ENCODE measurements at places on chromosomes 1 and 21.

DNA sequence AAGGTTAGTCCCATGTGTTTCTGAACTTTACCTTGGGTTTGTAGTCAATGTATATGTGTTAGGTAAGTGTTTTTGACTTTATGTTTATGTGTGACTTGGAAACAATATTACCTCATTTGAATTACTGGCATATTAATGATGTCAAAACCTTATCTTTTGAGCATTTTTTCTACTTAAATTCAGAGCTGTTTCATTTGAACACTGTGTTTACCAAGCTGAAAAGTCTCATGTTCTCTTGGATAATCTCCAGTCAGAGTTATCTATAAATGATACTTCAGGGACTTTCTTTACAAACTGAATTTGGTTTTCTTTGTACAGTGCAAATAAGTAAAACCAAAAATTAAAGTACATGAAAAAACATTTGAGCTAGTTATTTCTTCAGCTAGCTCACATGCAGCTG lies 30.0 kb downstream of the ADAMTS1 start:
- DNase-seq: no peak

DNA sequence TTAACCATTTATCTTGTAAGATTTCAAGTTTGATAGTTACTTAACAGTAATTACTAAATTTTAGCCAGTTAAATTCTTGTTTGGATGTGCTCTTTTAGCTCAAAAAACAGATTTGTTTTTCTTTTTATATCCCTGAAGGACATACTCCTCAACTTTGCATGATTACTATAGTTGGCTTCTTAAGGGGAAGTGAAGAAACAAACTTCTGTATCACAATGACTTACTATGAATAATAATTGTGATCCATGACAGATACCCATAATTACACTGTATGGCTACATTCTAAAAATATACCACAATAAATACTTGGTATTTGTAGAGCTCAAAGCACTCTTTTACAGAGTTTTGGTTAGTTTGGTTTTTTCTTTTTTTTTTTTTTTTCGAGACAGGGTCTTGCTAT lies 55.8 kb downstream of the IARS2 start:
- no peak for DNase-seq

DNA sequence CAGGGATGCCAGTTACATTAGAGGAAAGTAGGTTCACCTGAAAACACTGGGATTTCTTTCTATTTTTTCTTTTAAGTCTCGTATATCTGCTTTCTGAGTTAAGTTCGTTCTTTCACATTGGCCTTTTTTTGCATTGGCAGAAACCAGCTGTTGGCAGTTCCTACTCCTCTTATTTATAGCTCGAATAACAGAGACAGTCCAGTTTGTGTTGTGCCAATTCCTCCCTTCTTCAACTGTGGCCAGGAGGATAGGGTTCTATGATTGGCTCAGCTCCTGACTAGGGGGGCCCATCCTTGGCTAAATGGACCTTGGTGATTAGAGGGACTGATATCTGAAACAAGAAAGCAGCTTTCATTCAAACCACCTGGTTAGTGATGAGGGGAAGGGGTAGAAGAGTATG lies 115.8 kb downstream of the RPS6KC1 start:
- no peak for DNase-seq

DNA sequence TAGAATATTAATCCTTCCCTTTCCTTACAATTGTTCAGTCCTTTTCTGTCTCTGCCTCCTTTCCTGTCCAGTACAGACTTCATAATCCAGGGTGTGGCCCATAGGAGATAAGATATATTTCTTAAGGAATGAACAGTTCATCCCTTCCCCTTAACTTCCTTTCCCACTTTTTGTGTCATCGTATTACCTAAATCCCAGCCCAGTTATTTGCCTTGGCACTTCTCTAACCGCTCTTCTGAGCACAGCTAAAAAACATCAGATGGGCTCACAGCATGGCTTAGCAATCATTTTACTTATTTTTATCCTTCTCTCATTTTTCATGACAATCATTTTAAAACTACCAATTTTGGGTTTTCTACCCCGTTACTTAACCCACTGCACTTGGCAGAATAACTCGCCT lies 39.6 kb downstream of the F3 start:
- DNase-seq: no peak

DNA sequence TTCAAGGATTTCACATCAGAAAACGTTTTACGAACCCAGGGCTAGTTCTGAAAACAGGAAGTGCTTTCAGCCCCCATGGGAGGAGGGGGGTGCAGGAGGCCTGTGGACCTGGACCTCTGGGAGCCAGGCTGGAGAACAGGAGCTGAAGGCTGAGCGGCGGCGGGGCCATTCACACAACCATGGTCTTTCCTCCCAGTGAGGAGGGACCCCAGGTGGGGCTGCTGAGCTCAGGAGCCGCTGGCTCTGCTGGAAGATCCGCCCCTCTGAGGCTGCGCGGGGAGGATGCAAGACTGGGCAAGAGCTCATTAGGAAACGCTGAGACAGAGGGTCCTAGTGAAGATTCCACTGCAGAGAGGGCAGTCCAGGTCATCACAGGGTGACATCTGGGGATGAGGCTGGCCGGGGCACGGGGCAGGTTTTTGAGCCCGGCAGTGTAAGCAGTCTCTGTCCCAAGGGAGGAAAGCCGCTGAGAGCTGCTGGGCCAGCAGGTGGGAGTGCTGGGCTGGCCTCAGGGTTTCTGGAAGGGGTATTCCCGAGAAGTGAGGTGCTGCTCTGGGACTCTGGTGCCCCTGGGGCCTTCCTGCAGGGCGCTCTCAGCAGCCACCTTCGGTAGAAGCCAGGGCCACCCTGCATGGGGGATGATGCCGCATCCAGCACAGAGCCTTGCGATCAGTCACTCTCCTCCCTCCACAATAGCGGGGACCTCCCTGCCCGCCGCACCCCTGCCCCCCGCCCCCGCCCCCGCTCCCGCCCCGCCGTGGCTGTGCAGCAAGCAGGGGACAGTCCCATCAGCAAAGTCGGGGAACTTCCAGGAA lies 7.5 kb downstream of the MX2 start:
- DNase-seq: no peak

DNA sequence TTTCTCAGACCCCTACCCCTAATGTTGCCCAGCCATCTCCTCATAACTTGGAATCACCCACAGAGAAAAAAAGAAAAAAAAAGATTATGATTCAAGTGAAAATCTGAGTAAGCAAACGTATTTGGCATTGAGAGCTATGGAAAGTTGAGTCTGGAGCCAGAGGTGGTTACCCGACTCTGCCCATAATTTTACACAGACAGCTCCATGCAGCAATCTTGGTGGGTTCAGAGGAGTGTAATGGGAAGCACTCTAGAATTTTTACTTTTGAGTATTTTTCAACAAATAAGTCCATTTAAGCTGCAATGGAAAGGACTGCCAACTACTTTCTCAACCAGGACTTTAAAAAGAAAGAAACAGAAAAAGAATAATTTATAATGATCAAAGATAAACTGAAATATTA lies 62.7 kb downstream of the ZC3H11B start:
- DNase-seq: no peak

DNA sequence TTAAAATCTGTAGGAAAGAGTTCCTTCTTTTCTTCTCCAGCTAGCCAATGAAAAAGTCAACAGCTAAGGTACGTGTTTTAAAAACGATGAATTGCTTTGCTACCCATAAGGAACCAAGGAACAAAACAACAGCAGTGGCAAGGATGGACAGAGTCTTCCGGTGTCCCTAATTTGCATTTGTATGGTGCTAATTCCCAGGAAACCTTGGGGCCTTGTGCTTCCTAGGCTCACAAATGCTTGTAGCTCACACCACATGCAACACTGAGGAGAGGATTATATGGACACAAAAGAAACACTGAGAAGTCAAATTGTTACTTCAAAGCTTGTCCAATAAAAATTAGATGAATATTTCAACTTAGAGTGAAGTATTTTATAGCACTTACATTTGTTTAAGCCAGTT lies 1.8 kb upstream of the PGBD5 start:
- no peak for DNase-seq

DNA sequence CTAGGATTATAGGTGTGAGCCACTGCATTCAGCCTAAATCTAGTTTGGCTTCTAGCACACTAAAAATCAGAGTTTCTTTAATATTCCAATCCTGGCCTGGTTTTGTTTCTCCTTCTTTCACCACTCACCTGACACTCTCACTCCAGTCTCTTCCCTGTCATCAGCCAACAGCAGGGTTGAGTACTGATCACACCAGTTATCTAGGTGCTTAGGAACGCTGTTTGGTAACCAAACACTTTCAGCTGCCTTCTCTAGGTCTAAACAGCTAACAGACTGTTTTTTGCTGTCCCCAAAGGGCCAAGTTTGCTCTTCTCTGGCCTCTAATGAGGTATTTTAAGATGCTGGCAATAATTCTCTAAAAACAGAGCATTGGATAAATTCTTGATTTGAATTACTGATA lies 17.7 kb upstream of the FRRS1 start:
- DNase-seq: peak; percentile 9

DNA sequence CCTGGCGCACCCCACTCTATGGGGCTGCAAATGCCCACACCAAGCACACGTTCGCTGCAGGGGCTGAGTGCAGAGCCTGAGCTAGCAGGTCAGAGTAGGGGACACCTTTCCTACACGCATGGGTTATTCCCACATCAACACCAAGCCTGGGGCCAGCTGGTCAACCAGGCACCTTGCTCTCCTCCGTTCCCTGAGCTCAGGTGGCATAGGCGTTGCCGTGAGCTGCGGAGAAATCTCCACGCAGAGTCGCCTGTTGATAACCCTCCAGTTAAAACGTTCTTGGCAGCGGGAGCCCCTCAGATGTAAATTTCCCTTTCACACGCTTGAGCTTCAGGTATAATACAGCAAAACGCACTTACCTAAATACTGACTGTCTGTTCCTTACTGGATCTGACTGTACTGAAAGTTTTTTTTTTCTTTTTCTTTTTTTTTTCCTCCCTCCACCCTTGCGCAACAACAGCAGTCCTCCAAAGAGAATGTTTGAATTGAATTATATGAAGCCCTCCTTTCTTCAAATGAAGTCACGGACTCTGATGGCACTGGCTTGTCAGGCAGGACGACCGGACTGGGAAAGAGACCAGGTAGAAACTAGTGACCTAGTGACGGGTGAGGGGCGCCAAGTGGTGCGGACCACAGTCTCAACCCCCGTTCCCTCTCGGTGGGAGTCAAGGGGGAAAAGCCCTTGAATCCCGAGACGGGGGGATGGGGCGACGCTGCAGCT lies 2.1 kb downstream of the BRINP3 start:
- no peak for DNase-seq
